Muscle of arm (tissue), 14 donors: ENCODE measurements at places on chromosomes 12 and 14. TPM values are rescaled to one million over a fixed set of nuclear protein-coding genes. Genes with fewer than 3 reads are reported as not detected.

CLEC4D gene
- not detected for polyA plus RNA-seq

GRCh38 chr12:123041811-123042655, 61.6 kb downstream of the ARL6IP4 start:
- peak; percentile 48 for DNase-seq

GRCh38 chr12:52195065-52195730, 3.4 kb upstream of the KRT80 start:
- DNase-seq = no peak

WDR20 gene
- 45.4 TPM for polyA plus RNA-seq

DNA sequence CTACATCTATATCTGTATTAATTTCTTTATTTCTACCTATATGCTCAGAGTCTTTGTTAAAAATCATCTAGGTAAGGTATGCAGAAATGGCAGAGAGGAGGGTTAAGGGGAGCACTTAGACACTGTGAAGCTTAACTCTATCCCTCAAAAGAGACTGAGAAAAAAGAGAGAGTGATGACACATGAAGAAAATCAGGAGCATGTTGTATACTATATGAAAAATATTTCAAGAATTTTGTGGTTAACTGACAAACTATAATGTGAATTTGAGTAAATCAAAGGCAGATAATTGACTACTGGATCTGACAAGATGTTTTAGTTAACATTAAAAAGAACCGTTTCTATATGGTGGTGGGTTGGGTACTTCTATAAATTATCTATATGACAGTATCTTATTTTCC, 1814.2 kb upstream of the SEL1L start:
- DNase-seq = no peak

GALNT4 gene
- polyA plus RNA-seq = 3.1 TPM

DNA sequence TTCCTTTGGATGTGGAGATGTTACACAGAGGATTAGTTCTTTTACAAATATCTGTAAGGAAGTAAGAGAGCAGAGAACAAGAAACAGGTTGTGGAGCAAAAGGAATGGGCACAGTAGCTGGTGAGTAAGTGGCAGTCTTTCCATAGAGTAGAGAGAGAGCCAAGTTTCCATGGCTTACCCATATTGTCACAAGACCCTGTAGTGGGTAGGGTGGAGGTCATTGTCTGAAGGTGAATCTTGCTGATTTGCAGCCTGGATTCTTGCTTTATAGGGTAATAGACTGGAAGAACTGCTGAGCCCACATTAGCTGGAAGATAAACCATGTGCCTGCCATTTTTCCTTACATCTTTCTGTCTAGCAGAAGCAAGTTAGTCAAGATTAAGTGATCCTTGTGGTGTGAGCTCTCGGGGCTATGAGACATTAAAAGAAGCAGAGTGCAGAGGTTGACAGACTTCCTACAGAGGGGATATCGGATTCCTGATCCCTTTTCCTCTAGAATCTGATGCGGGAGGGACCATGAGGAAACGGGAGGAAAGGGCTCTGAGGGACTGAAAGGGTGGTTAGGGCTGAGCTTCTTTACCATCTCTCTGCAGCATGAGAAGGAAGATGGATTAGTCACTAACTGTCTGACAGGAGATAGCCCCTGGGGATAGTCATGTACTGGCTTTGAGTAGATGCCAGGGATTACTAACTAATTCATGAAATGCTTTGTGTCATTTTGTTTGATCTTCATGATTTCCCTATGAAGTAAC, 44.0 kb upstream of the LRTM2 start:
- DNase-seq = no peak

DNA sequence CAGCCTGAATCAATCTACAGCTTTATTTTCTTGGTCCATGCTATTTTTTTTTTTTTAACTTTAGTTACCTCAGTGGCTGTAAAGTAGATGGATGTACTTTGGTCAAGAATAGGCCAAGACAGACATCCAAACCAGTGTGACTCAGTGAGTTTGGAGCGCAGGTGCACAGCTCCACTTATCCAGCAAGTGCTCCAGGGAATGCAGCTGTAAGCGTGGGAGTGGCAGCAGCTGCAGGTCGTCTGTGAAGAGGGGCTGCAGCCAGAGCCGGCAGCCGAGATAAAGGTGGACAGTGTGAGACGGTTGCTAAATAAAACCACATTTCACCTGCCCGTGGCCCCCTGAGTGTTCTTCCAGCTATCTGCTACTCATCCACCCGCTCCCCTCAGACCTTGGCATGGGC, 1018.7 kb downstream of the AACS start:
- DNase-seq = no peak

- DNase-seq = no peak
These were observed 126.2 kb downstream of the RFLNA start for GRCh38 chr12:124420996-124421674.

- no peak for DNase-seq
These were observed 29.1 kb upstream of the ULK1 start for GRCh38 chr12:131865180-131865875.

DNA sequence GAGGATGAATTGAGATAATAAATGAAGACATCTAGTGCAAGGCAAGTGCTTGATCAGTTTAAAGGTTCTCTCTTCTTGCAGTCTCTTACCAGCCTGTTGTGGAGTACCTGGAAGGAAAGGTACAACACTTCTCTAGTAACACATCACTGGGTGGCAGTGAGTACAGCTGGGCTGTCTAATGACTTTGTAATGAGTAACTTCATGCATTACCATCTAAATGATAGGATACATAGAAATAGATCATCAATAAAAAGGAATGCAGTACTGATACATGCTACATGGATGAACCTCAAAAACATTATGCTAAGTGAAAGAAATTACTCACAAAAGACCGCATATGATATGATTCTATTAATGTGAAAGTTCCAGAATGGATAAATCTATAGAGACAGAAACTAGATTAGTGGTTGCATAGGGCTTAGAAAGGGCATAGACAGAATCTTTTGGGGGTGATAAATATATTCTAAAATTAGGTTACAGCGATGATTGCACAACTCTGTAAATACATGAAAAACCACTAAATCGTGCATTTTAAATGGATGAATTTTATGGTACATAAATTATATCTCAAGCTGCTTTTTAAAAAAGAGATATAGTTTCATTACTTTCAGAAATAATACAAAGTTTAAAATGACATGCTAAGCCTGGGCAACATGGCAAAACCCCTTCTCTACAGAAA, 224.4 kb downstream of the CHST11 start:
- DNase-seq = no peak

- no peak for DNase-seq
These were observed 74.7 kb downstream of the TUNAR start for GRCh38 chr14:95951359-95951758.

RGS6 gene
- 6.2 TPM for polyA plus RNA-seq

KITLG gene
- 18.3 TPM for polyA plus RNA-seq

DNA sequence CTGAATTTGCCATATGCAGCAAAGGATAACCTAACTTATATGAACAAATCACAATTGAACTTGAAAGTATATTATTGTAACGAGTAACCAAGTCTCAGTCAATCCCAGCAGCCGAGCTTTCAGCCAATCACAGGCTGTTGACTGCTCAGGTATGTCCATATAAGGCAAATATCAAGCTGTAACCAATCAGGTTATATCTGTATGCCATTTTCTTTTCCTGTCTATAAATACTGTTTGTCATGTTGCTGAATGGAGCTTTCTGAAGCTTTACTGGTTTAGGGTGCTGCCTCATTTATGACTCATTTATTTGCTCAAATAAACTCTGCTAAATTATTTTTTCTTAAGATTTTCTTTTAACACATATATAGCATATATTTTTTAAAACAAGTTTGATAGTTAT, 1059.5 kb downstream of the GALC start:
- DNase-seq = no peak

PLEKHG7 gene
- 0.53 TPM for polyA plus RNA-seq

C12orf75 gene
- 8.7 TPM for polyA plus RNA-seq

- no peak for DNase-seq
These were observed 159.4 kb downstream of the SLC5A8 start for GRCh38 chr12:101050631-101051030.

- DNase-seq = no peak
These were observed 66.3 kb upstream of the NCOR2 start for GRCh38 chr12:124633365-124634362.

GRCh38 chr14:38078393-38078792, 129.3 kb upstream of the SSTR1 start:
- no peak for DNase-seq

GRCh38 chr12:5622280-5622679, 190.4 kb downstream of the NTF3 start:
- no peak for DNase-seq

ZBTB1 gene
- 36.9 TPM for polyA plus RNA-seq

OGFOD2 gene
- not detected for polyA plus RNA-seq

SERPINA9 gene
- not detected for polyA plus RNA-seq

CDH24 gene
- 3.3 TPM for polyA plus RNA-seq

MIP gene
- polyA plus RNA-seq = not detected
